ENCODE measurements at places on chromosomes 11 and 22. TPM values are rescaled to one million over a fixed set of nuclear protein-coding genes. Genes with fewer than 3 reads are reported as not detected.

GRCh38 chr11:69948256-69949141 lies 129.3 kb upstream of the FGF3 start:
- no peak for DNase-seq

GRCh38 chr11:67345920-67346819 lies 7.2 kb downstream of the POLD4 start:
- peak; percentile 58 for DNase-seq

GRCh38 chr11:68694431-68695297 lies 10.3 kb downstream of the GAL start:
- no peak for DNase-seq

DNA sequence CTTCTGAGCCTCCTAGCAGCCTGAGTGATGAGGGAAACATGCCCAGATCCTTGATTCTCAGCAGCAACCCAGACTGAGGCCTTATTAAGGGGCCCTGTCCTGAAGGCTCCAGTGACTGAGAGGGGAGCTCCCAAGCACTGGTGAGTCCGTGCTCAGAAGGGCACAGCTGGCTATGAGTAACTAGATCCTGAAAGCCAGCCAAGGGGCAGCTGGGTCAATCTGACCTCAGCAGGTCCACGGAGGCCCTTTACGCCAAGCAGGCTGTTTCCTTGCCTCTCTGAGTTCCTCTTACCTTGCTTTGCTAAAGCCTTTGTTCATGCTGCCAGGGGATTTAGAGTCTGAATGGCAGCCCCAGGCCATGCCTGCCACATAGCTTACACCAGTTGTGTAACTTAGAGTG lies 19.3 kb upstream of the MIEF1 start:
- no peak for DNase-seq

DNA sequence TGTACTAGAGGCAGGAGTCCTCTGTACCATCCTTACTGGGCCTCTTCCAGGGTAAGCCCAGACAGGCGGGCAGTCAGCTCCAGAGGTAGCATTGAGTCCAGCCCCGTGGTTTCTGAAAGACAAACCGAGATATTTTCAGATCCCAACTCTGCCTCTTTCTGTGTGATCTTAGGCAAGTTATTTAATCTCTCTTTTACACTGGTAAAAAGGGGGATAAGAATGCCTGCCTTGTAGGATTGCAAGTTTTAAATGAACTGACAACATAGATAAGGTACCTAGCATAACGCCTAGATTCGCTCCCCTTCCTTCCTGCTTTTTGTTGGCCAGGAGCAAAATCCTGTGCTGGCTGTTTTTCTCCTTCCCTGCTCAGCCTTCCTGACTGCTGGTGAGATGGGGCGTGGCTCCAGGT lies 56.4 kb upstream of the NNMT start:
- no peak for DNase-seq

- no peak for DNase-seq
Observed at GRCh38 chr11:23201936-23202522, 341.8 kb upstream of the CCDC179 start.

ALDH3B1 gene
- 1.3 TPM for total RNA-seq

POTEH gene
- total RNA-seq: not detected
